CD4-positive, alpha-beta memory T cell (primary cell): ENCODE measurements at places on chromosomes 4 and X. TPM values are rescaled to one million over a fixed set of nuclear protein-coding genes. Genes with fewer than 3 reads are reported as not detected.

SPANXN3 gene
- polyA plus RNA-seq = not detected

RHOXF2B gene
- not detected for polyA plus RNA-seq

TBC1D8B gene
- 0.50 TPM for polyA plus RNA-seq

- H3K4me1 ChIP-seq = peaks cover 34% of the 10 kb centered on the region
- DNase-seq = no peak
- H3K27me3 ChIP-seq = no peaks in the 10 kb centered on the region
- H3K4me3 ChIP-seq = no peak overlapping the region
These were observed 70.1 kb downstream of the PRSS12 start for GRCh38 chr4:118282692-118283091.

DNA sequence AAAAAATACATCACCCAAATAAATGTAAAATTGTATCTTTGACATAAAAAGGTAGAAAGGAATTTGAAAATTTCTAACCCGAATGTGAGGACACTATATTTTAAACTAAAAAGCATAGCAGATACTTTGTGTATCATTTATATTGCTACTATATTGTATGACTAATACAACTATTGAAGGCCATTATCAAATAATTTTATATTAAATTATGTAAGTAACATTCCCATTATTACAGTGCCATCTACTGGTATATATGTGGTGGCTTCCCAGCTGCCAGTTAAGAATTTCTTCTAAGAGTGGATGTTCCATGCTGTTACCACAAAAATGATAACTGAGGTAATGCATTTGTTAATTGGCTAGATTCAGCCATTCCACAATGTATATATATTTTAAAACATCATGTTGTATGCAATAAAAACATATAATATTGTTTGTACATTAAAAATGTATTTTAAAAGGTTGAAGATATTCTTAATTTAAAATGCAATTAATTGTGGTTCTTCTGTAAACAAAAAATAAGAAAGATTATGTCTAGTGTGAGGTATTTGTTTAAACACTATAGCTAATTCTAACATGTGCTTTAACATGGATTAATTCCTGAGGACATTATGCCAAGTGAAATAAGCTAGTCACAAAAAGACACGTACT, 65.3 kb downstream of the EGF start:
- H3K4me1 ChIP-seq = no peaks in the 10 kb centered on the region
- no peak overlapping the region for H3K27ac ChIP-seq
- H3K36me3 ChIP-seq = no peaks in the 10 kb centered on the region
- no peak for DNase-seq
- H3K27me3 ChIP-seq = no peaks in the 10 kb centered on the region
- H3K4me3 ChIP-seq = no peak overlapping the region
